RWPE2 (cell line): ENCODE measurements at places on chromosomes 6 and 20.

- peak; percentile 83 for DNase-seq
Measured at GRCh38 chr20:341682-342081, 5.2 kb upstream of the NRSN2 start.

- DNase-seq = no peak
Measured at GRCh38 chr6:90101403-90101802, 195.2 kb downstream of the BACH2 start.

DNA sequence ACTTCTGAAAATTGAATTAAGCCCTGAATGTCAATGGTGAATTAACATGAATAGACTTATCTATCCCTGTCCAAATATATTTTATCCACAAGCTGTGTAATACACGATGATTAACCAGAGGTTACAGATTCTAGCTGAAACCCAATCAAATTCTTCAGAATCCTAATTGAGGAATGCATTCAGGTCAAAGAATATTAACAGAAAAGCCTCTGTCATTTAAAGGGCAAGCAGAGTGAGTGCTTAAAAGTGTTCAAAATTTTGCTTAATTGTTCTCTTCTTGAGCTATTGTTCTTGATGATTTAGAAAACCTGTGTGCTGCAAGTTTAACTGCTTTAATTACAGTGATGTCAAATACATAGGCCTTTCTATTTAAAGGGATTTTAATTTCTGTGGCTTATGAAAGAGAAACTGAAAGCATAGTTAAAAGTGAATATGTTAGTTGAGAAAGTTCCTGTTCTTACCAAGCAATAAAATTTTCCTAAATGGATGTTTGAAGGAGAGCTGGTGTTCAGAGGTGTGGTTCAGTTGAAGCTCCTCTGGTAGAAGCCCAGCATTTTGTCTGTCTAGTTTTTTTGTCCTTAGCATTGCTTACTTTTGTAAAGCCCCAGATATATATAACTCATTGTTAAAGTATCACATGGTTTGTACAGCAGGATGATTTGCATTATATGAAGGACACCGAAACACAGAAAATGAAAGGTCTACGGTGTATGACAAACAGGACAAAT is 466.3 kb upstream of the PLCB4 start:
- no peak for DNase-seq

DNA sequence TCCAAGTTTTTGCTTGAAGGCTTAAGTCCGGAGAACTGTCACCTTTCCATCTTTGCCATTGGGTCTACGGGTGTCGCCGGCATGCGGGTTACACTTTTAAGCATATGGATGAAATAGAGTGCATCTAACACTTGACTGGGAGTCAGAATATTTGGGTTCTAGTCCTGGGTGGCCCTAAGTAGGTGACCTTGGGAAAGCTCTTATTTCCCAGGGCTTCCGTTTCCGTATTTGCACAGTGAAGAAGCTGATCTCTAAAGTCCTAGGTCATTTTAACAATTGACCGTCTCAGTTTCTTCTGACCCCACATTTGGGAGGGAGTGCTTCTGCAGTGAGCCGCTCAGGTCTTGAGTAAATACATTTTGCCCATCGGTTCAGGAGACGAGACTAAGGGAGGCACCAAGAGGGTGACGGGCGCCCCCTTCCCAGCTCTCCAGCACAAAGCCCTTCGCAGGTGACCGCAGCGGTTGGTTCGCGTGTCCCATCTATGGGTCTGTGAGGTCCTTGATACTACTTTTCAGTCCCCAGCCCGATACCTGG is 651 bp upstream of the BLTP3A start:
- DNase-seq = no peak

GRCh38 chr6:7650878-7651277 is 60.9 kb downstream of the SNRNP48 start:
- DNase-seq = no peak

DNA sequence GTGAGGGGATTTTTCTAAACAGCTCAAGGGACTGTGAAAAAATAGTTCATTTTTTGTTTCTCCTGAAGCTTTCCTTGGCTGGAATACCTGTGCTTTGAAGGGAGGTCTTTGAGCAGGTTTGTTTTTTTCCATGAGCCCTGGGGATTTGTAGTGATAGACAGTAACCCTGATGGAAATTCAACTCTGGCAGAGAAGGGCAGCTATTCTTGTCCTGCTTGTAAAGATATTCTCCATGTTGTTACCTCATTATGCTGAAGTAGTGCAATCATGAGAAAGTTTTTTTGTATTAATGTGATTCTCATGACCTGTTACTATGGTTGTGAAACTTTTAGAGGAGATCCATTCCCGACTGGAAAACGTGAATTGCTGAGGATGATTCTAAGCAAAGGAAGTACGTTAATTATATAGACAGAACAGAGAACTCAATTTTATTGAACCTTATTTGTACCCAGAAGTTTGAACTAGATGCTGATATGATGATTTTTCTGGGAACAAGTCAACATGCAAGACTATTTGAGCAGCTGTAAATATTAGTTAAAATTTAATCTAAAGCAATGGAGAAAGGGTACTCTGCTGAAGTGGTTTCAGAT is 12.5 kb downstream of the UTRN start:
- no peak for DNase-seq

DNA sequence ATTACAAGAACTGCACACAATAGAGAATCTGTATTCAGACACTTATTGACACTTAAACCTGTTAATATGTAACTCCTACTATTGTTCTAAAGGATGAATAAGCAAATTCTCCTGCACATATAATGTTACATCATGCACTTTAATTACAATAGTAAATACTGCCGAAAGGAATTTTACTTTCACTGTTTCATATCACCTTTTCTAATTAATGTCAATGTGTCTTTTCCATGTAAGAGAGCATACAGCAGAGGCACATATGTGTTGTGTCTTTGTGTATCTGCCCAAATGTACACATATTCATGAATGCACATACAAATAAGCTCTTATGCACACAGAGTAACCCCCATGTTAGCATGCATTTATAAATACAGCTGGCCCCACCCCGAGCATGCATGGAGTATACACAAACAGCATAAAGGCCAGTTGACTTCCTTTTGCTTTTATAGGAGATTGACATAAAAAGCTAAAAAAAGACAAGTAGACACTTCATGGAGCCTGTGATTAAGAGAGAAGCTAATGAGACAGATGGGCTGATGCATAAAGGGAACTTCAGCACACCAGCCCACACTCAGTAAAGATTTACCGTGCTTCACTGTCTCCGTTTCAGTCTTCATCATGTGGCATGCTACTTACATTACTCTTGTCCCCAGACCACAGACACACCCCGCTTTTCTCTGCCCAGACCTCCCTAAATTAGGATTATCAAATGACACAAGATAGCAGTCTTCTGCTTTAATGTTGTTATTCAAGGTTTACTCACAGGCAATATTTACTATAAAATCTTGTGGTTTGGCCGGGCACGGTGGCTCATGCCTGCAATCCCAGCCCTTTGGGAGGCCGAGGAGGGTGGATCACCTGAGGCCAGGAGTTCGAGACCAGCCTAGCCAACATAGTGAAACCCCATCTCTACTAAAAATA is 184.6 kb downstream of the ATXN1 start:
- DNase-seq = no peak

DNA sequence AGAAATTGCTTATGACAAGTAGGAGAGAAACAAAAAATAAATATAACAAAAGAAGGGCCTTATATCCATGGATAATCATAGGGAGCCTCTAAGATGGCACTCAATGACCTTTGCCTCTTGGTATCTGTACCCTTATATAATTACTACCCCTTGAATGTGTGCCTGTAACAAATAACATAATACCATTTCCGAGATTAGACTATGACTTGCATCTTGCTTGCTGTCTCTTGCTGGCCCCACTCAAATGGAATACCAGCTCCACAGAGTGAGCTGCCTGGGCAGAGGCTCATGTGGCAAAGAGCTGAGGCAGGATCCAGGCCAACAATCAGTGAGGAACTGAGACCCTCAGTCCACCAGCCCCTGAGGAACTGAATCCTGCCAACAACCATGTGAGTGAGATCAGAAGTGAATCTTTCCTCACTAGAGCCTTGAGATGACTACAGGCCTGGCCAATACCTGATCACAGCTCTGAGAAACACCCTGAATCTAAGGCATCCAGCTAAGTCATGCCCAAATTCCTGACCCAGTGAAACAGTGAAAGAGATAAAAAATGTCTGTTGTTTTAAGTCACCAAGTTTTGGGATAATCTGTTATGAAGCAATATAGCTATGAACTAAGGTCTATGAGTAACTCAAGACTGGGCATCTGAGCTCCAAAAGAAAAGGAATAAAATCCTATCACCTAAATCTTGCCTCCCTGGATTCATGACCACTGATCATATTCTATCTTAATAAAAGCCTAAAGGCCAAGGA is 5.5 kb downstream of the KATNA1 start:
- no peak for DNase-seq

- DNase-seq = no peak
Measured at GRCh38 chr6:37689381-37689780, 8.3 kb downstream of the MDGA1 start.

- DNase-seq = no peak
Measured at GRCh38 chr6:41098366-41098765, 25.6 kb downstream of the NFYA start.

DNA sequence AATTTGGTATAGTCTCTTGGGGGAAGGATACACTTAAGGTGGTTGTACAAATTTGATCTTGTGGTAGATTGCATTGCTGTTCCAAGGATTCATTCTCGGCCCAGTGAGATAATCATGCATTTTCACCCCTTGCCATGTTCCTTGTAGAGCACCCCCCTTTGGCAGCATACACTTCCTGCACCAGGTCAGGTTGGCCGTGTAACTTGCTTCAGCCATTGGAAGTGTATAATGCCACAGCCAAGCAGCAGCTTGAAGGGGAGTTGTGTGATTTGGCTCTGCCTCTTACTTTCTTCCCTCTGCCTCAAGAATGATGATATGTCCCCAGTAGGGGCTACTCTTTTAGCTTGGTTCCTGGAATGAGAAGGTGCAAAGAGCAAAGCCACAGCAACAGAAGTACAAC is 21.9 kb downstream of the CCN2 start:
- DNase-seq = no peak

DNA sequence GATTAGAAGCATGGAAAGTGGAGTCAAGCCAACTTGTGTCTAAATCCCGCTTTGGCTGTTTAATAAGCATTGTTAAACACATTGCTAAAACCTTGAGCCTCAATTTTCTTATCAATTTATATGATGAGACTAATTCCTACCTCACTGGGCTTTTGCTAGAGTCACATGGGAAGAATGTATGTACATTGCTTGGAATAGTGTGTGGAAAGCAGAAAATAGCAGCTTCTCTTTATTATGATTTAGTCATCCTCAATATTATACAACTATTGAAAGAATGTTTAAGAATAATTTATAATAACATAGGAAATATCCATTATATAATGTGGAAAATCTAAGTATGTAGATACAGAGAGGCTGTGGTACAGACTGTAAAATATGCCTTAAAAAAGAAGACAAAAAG is 313.0 kb upstream of the CDYL start:
- no peak for DNase-seq

- DNase-seq = no peak
Measured at GRCh38 chr6:80003826-80004172, 650 bp upstream of the TTK start.

GRCh38 chr6:106300944-106301343 is 24.6 kb downstream of the ATG5 start:
- DNase-seq = no peak

- DNase-seq = no peak
Measured at GRCh38 chr6:9783567-9783966, 631.3 kb downstream of the TFAP2A start.

- DNase-seq = no peak
Measured at GRCh38 chr20:51062065-51062464, 39.2 kb upstream of the KCNG1 start.

GRCh38 chr20:11214256-11214840 is 540.5 kb upstream of the JAG1 start:
- no peak for DNase-seq

DNA sequence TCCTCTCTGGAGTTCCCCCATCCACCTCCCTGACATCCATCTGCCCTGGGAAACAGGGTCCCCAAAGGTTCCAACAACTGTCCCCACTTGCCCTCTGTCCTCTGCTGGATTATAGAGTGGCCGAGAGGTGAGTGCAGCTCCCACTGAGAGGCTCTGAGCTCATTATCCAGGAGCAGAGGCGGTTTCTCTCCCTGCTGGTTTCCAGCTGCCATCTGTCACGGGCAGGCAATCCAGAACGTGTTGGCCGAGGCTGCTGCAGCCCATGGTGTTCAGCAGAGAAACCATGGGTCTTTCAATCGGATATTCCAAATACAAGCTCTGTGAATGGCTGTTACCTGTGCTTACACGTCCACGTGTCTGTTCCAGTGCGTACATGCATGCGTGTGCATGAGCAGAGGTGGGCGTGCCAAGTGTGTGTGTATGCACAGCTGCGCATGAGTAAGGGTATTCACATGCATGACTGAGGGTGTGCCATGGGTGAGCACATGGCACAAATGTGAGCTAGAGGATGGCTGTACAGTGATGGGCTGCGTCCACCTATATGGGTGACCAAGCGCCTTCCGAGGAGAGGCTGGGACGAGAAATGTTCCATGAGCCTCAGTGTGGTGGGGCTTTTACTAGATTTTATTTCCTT is 183.7 kb upstream of the PMEPA1 start:
- peak; percentile 74 for DNase-seq

DNA sequence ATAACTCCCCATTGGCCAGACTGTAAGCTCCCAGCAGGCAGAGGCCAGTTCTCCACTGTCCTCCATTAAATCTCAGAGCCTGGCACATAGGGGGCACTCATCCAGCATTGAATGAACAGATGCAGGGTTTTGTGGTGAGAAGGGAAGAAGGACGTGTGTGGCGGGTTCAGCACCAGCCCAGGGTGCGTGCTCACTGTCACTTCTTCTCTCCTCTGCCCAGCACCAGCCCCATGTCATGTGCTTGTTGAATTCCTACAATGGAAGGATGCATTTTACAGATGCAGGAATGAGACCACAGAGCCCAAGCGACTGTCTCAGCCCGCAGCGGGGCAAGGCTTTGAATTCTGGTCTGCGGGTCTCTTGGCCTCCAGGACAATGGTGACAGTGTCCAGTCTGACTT is 149.9 kb downstream of the CEBPB start:
- DNase-seq = no peak

DNA sequence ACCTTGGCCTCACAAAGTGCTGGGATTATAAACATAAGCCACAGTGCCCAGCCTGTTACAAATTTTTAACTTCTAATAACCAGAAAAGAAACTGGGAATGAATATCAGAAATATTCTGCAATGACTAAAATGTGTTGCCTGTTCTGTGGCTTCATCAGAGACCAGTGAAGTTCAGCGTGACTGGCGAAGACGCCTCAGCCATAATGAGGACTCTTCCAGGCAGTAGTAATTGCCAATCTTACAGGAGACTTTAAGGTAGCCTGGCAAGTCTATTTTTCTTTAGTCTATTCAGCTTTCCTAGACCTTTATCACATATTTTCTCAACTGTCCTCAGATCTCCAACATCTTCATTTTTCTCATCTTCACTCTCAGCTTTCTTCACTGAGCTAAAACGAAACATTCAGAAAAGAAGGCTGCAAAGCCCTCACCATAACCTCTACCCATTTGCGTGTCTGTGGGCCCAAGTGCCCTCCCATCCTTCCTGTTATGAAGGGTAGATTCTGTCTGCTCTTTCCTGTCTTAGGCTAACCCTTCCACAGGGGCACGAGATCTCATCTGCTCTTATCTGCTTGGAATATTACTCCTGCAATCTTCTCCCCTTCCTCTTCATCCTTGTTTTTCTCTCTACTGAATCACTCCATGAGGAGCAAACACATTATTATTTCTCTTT is 42.0 kb upstream of the OLIG3 start:
- no peak for DNase-seq
